ENCODE measurements at places on chromosomes 4 and X. TPM values are rescaled to one million over a fixed set of nuclear protein-coding genes. Genes with fewer than 3 reads are reported as not detected.

DNA sequence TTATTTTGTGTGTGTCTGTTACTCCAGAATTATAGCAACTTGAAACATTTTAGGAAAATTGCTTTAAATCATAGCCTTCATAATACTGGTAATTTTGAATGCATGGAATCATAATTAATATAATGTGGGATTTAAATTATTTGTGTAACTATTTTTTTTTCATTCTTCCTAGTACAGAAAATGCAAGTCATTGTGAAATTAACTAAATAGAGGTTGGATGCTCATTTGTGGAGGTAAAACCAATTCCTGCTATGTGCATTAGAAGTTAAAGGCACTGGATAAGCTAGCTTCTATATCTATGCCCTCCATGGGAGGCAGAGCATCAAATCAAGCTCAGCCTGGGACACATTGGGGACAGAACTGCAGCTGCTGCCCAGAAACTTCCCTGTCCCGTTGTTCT lies 1048.5 kb upstream of the PABPC4L start:
- no peak for ATAC-seq

GRCh38 chr4:8761824-8762205 lies 109.8 kb downstream of the HMX1 start:
- no peak for ATAC-seq

- peak; percentile 71 for ATAC-seq
Observed at GRCh38 chr4:2412534-2412884, 5.9 kb downstream of the ZFYVE28 start.

DNA sequence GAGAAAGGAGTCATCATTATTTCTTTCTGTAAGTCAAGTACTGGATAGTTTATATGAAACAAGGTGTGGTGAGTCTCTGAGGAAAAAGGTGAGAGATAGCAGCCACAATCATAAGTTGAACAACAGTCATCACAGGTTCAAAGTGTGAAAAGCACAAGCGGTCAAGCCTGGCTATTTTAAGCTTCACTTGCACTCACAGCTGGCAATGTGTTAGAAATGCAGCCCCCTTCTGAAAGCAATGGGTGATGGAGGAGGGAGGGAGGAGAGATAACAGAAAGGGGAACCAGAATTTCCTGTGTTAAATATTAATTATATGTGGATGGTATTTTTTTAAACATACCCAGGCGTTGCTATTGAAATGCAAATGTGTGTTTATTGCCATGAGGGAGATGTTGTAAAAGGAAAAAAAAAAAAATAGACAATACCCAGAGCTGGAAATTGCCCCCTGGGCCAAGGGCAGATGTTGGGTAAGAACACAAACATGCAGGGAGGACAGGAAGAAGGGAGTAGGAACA lies 26.9 kb upstream of the BMP3 start:
- no peak for ATAC-seq

DNA sequence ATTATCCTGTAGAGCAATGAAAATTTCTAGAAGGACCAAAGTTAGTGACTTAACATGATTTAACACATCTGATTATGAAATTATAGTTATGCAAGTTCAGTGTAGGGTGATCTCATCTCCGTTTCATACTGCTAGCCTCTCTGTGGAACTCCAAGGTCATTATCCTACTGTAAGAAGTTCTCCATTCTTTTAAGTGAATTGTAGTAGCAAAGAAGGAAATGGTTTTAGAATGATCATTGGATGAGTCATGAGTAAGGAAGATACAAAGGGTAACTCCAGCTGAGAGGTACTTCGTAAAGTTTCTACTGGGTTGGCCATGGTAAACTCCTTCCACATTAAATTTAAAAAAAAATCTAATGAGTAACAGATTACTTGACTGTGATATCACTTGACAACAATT lies 215.0 kb upstream of the GIMD1 start:
- no peak for ATAC-seq

DNA sequence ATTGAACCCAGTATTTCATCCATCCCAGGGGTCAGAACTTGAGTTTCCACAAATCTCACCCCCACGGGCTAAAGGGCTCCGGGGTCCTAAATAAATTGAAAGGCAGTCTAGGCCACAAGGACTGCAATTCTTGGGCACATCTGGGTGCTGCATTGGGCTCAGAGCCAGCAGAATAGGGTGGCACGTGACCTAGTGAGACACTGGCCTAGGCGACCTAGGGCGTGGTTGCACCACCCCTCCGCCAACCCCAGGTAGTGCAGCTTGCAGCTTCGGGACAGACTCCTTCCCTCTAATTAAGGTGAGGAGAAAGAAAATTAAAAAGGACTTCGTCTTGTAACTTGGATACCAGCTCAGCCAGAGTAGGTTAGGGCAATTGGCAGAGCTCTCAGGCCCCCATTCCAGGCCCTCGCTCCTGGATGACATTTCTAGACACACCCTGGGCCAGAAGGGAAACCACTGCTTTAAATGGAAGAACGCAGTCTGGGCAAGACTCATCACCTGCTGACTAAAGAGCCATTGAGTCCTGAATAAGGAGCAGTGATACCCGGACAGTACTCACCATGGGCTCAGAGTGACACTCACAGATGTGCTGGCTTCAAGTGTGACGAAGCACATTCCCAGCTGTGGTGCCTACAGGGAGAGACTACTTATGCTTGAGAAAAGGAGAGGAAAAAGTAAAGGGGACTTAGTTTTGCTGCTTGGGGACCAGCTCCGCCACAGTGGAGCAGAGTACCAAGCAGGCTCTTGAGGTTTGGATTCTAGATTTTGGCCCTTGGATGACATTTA lies 735.4 kb downstream of the FSTL5 start:
- no peak for ATAC-seq

- no peak for ATAC-seq
Observed at GRCh38 chrX:69279234-69279633, 114.0 kb upstream of the PJA1 start.

- no peak for ATAC-seq
Observed at GRCh38 chrX:4971646-4972045, 1257.0 kb downstream of the NLGN4X start.

- no peak for ATAC-seq
Observed at GRCh38 chrX:71634366-71634765, 16.1 kb upstream of the CXCR3 start.

DNA sequence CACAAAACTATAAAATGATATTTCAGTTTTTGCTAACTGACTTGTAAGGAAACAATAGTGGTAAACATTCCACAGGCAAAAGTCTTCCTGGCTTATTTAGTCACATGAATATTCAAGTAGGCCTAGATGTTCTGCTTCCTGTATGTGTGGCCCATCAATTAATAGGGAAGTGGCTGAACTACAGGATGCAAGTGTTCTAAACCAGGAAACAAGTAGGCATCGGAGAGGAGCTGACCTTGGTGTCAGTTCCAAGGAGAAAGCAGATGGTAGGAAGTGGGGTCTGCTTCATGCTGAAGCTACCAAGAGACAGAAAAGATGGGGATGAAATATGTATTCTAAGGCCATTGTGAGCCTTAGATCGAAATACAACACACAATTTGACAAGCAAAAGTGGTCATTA lies 149.7 kb downstream of the ANTXR2 start:
- ATAC-seq, result no peak

DNA sequence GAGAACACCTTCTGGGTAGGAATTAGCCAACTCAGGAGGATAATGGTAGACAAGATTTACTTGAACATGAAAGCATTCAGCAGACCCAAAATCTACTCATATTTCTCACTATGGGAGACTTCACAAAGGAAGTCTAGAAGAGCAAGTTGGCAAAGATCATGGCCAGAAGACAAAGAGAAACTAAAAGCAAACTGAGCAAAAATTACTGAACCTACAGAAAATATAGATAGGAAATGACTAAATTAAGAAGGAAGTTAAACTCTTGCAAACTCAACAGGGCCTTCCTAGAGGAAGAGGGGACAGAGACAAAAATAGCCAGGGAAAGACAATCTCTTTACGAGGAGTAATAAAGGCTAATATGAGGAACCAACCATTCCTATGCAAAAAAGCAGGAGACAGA lies 18.7 kb downstream of the CORIN start:
- ATAC-seq, result no peak

GRCh38 chr4:16125571-16126445 lies 42.0 kb upstream of the PROM1 start:
- peak; percentile 46 for ATAC-seq

- no peak for ATAC-seq
Observed at GRCh38 chrX:41621222-41621723, 67.5 kb upstream of the GPR34 start.

- ATAC-seq, result no peak
Observed at GRCh38 chr4:144872508-144873225, 225.3 kb downstream of the ANAPC10 start.

DNA sequence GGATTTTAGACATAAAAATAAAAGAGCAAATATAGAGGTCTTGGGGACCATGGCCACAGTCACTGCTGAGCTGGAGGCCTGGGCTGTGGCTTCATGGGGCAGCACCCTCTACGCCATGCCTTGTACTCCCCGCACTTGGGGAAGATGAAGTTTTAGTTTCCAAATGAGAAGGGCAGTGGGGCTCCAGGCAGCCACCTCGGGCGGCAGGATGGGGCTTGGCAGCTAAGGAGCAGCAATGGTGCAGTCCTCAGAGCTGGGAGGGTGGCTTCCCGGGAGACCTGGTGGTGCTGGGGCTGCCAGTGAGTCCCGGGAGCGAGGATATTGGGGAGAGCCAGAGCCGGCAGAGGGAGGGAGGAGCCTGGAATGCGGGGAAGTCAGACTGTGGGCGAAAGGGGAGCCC lies 2.4 kb downstream of the CXCR3 start:
- no peak for ATAC-seq

- peak; percentile 45 for ATAC-seq
Observed at GRCh38 chrX:132188175-132188574, 31.1 kb downstream of the RAP2C start.

GRCh38 chr4:40283968-40284367 lies 51.2 kb upstream of the CHRNA9 start:
- ATAC-seq, result peak; percentile 89

DNA sequence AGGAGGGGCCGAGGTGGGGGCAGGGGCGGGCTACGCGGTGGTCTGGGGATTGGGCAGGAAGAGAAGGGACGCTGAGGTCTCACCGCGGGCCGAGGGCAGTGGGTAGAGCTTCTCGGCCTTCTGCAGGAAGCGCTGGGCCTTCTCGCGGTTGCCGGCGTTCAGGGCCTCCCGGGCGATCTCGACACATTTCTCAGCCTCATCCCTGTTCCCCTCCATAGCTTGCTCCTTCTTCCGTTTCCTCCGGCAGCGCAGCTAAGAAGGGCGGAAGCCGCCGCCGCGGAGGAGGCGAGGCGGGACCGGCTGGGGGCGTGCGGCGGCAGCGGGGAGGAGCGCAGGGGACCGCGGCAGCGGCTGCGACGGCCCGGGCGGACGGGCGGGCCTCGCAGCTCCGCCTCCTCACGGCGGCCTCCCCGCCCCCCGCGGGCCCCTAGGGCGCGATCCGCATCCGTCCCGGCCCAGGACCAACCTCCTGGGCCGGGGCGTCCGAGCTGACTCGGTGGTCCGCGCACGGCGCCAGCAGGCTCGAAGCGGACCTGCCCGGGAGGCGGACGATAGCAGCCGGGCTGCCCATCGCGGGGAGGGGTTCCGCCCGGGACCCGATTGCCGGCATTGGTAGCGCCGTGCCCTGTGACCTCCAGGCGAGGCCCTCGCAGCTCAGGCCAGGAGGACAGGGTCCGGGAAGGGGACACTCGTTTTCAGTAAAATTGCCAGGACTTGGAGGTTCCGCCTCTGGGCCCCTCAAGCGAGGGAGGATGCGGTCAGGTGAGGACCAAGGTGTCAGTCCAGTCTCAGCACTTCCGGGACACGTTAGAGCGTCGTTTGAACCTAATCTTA lies at the start of gene DNAJB14:
TSS of gene DNAJB14 (minus strand) at position 263 of the 834 bp plus-strand sequence. CDS start at position 216, 47 bp downstream.
- ATAC-seq, result peak; percentile 73

DNA sequence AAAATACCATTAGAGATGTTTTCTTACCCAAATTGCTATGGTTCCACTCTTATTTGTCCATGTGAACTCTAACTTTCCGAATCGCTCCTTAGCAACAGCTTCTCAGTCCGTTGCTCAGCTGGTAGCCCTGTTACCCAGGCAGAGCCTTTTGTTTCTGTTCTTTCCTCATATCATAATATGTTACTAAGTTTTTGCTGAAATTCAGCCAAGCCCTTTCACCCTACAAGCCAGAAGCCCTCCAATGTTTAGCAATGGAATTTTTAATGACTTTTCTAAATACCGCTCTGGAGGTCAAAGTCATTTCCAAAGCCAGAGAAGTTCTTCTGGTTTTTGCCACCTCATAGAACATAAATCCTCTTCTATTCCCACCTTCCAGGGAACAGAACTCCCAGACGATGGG lies 1029.5 kb downstream of the C4orf33 start:
- no peak for ATAC-seq

DNA sequence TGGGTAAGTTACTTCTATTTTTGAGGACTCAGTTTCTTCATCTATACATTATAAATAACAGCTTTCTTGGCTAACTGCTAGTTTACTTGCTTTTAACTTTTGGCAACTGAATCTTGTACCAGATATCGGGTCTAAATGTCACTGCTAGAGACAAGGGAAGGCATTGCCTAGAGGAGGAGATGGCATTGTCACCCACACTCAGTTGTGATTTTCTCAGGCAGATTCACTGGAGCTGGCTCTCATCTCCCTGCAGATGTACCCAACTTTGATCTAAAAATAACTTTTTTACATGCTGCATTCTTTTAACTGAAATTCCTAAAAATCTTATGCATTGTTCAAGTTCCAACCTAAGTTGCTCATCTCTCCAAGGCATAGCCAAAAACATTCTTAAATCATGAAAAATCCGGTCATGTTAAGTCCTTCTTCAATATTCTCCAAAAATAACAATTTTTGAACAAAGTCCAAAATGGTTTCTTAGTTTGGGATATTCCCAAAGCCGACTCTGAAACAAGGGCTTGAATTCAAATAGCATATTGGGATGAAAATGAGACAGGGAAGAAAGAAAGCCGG lies 469.0 kb upstream of the BOD1L1 start:
- ATAC-seq, result no peak

- no peak for ATAC-seq
Observed at GRCh38 chr4:105719204-105719603, 10.6 kb downstream of the GSTCD start.

DNA sequence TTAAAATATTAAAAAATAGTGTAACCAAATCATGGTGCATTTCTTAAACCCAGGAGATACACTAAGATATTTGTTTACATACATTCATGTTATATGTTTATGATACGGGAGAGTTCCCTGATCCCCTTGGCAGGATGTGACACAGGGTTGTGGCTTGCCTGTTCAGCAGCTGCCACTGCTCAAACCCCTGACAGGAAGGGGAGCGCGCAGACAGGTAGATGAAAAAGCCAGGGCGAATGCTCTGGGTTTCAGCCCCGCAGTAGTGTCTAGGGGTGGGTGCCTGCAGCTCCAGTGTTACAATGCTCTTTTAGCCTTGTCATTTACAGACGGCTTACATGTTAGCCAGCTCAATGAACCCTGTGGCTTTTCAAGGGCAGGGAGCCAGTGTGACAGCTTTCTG lies 1343.8 kb upstream of the IGFBP7 start:
- ATAC-seq, result no peak

GRCh38 chr4:114941503-114941902 lies 171.9 kb downstream of the NDST4 start:
- ATAC-seq, result no peak

GRCh38 chr4:79684516-79684915 lies 276.5 kb upstream of the GK2 start:
- no peak for ATAC-seq

Gene LDB2
- total RNA-seq, result 4.9 TPM

Gene CT47C1
- total RNA-seq, result not detected

Gene FAM9C
- total RNA-seq, result not detected

Gene ANK2
- total RNA-seq, result 1.6 TPM

Gene F11
- not detected for total RNA-seq

Gene CFP
- total RNA-seq, result 0.48 TPM

Gene GUCY1B1
- 0.96 TPM for total RNA-seq

Gene FGF5
- total RNA-seq, result not detected

Gene ADRA2C
- 0.60 TPM for total RNA-seq

Gene STBD1
- total RNA-seq, result 2.9 TPM
